ENCODE measurements at places on chromosomes 11 and 22. TPM values are rescaled to one million over a fixed set of nuclear protein-coding genes. Genes with fewer than 3 reads are reported as not detected.

Gene TIMM10
- 55.0 TPM for total RNA-seq

Gene LMNTD2
- not detected for total RNA-seq

Gene SMIM38
- total RNA-seq, result 0.32 TPM

Gene MUC2
- not detected for total RNA-seq

Gene LRRC74B
- under 0.01 TPM for total RNA-seq

Gene MDK
- 23.0 TPM for total RNA-seq
